ENCODE measurements at places on chromosomes 3 and 15.

DNA sequence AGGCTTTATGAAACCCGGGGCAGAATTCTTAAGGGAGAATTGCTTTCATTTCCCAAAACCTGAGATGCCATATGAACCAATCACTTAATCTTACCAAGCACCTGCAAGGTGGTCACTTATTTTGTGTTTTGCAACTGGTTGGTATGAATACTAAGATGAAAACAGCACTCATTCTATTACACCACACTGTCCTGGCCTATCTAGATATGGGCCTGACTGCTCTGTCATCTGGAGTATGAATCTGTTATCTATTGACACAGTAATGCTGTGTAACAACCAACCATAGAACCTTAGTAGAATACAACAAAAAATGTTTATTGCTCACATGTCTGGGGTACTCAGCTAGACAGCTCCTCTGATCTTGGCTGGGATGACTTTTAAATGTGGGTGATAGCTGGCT is 74.8 kb downstream of the TMEM266 start:
- no peak for DNase-seq

GRCh38 chr3:43426388-43426787 is 140.0 kb downstream of the SNRK start:
- no peak for DNase-seq

DNA sequence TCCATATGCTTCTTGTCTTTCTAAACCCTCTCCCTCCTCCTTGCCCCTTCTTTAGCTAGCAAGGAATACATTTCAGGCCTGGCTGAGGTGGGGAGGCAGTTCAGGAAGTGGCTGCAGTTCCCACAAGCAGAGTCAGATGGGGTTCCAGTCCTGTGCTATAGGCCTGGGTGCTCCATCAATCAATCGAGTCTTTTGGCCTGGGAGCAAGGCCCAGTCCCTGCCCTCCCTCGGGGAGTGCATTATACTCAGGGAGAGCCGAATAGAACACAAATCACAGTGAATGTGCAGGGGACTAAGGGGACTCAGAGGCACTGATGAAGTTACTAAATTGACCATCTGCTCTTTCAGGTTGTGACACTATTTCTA is 58.0 kb upstream of the HERC1 start:
- DNase-seq, result no peak

DNA sequence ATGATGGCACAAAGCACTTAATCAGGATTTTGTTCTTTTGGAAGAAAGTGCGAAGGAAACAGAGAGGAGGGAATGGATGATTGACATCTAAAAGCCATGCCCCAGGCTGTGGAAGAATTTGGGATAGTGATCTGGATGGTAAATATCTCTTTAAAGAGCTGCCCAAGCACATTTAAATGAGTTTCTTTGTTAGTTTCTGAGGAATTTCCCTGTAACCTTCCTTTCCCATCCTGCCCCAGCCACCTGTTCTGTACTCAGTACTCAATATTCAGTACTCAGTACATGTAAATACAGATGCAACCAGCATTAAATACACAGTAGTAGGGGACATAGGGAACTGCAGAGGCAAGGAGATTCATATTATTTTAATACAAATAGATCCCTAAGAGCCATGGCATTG is 7.8 kb upstream of the CORO2B start:
- no peak for DNase-seq

DNA sequence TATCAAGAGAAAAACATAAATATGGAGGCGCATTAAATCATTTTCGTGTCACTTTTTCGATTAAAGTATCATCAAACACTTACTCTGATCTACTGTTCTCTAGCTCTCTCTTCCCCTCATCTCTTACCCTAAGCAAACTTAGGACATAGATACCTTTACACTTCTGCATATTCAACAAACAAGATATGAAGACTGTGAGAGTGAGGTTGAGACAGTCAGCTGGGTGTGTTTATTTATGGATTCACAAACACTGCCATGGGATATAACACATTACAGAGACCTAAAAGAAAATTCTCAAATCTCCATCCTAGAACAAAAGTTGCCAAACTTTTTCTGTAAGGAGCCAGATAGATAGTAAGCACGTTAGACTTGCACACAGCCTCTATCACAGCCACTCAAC is 85.2 kb upstream of the ZNF385D start:
- DNase-seq, result no peak

DNA sequence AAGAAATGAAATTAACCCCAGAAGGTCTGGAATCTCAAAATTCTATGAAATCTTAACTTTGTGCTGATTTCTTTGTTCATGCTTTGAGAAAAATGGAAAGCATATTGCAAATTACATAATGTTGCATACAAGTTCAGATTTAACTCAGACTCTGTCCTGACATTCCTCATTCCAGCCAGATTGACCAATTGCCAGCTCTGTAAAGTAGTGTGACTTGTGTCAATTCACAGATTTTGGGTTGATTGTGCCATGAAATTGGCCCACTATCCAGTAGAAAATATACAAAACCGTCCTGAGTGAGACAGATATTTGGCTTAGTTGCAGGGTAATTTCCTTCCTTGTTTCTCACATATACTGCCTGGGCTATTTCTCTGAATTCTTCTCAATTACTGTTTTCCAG is 1312.6 kb downstream of the ROBO1 start:
- DNase-seq, result no peak

DNA sequence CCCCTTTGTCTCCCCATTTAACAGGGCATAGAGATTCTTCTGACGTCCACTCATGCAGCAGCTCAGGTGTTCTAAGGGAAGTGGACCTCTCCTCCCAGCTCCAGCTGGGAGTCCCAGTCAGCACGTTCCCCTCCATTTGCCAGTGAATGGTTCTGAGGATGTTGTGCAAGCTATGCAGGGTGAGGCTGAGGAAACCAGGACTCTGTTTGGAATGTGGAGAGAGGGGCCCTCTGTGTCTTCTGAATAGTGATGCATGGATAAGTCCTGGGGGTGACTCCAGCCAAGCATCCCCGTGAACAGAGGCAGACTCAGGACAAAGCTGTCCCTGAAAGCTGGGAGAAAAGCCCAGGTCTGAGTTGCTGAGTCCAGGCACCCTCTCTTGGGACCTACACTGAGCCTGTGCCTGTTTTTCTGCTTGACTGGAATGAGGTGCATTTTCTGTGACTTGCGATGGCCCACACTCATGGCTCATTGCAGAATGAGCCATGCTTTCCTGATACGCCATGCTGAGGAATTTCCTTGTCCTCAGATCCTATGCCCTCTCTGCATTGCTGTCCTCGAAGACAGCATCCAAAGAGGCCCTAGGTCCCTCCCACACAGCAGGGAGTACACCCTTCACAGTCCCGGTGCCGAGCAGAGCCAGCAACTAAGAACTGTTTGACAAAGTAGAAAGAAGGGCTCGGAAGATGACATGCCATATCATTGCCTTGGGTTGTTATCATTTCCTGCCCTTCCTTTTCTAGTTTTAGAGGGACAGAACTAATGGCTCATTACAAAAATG is 185.2 kb downstream of the ATP10A start:
- DNase-seq, result no peak

- no peak for DNase-seq
Observed at GRCh38 chr3:139664958-139665357, 12.8 kb downstream of the NMNAT3 start.

DNA sequence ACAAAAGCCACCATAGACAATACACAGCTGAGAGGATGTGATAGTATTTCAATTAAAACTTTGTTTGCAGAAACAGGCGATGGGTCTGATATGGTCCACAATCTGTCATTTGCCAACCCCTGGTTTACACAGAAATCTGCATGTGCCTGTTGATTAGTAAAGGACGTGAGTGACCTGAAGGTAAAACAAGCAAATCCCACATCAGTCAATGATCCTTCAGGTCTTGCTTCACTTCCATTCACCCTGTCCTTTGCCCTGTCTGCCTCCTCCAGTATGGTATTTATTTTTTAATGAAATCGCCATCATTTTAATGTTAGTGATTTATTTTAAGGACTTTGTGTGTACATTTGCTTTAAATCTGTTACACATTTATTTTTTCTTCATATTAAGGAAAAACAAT is 166.2 kb downstream of the FEZF2 start:
- no peak for DNase-seq

GRCh38 chr3:169535584-169535983 is 127.9 kb downstream of the MECOM start:
- DNase-seq, result no peak

DNA sequence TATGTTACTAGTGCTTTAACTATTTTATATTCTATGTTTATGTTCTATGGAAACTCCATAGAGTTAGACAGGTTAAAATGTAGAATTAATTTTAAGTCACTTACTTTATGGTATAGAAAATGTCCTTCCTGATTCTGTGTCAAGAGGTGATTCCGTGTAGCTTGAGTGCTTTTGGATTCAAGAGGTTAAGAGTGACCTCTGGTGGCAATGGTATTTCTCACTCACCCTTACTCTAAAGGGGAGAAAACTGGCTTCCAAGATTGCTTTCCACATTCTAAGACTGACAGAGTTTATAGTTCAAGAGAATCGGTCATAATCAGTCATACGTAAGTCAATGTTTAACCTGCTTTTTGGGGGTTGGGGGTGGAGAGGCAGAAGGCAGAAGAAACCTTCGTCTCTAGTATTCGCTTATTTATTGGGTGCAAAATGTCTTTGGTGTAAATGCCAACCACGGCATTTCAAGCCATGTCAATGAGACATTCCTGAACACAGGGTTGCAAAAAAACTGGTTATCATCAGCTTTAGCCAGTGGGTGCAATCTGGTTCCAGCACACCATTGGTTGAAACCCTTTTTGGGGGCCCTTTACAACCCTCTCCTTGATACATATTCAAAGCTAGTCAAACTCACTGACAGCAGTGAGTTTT is 92.0 kb upstream of the VGLL3 start:
- no peak for DNase-seq

DNA sequence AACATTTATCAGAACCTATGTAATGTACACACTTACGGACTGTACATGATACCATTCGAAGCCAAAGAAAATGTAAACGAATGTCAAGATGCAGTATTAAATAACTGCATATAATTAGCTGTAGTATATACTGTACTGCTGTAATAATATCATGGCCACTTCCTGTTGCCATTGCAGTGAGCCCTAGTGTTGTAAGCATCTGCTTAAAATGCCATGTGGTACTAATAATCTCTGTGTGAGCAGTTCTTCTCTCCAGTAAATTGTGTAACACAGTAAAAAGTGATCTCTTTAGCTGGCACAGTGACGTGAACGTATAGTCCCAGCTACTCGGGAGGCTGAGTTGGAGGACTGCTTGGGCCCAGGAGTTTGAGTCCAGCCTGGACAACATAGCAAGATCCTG is 8.6 kb downstream of the SPG11 start:
- no peak for DNase-seq

DNA sequence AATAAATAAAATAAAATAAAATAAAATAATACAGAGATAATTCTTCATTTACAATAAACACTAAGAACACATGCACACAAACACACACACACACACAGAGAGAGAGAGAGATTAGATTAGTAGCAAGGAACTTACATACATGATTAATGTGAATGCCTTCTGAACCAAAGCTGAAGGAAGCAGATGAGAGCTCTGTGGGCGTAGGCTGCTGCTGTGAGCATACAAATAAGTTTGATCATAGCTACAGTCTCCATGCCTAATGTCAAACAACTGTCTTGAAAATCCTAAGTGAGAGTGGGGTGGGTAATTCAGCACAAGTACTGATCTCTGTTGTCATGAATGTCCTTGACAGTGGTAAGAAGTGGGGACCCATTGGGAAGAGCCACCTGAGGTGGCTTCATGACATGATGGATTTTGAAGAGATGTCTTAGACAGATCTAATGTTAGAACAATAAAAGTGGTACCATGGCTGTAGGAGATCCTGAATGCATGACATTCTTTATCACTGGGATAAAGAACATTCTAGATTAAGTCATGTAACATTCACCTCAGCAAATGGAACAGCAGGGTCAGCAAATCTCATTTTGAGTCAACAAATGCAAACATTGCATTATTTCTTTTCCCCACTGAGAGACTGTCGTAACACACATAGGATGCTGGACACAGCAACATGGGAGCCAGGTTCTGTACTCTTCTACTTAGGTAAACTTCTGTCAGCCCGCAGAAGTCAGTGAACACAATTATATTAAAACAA is 46.2 kb downstream of the CHL1 start:
- DNase-seq, result no peak

- no peak for DNase-seq
Observed at GRCh38 chr15:41925086-41925608, 31.3 kb upstream of the SPTBN5 start.

GRCh38 chr3:69088063-69088462 is 3.3 kb downstream of the ARL6IP5 start:
- no peak for DNase-seq

GRCh38 chr3:129181819-129182218 is 1.9 kb downstream of the CNBP start:
- DNase-seq, result no peak

GRCh38 chr15:73997986-73998385 is 3.5 kb downstream of the PML start:
- no peak for DNase-seq

DNA sequence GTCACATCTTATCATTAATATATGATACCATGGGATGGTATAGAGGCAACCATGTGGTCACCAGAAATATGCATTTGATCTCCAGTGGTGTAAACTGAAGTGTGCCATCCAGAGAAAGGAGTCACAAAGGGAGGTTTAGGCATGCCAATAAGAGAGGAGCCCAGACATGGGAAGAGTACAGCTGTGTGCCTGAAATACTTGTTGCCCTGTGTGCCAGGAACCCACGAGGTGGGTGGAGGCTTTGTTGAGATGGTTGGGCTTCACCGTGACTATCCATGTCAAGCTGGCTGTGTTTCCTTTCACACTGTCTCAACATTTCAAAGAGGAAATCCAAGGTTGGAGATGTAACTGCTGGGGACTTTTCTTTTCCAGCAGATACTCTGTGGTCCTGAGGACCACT is 43.5 kb downstream of the CACNA2D3 start:
- DNase-seq, result no peak
